ENCODE measurements at places on chromosomes 6 and 20.

DNA sequence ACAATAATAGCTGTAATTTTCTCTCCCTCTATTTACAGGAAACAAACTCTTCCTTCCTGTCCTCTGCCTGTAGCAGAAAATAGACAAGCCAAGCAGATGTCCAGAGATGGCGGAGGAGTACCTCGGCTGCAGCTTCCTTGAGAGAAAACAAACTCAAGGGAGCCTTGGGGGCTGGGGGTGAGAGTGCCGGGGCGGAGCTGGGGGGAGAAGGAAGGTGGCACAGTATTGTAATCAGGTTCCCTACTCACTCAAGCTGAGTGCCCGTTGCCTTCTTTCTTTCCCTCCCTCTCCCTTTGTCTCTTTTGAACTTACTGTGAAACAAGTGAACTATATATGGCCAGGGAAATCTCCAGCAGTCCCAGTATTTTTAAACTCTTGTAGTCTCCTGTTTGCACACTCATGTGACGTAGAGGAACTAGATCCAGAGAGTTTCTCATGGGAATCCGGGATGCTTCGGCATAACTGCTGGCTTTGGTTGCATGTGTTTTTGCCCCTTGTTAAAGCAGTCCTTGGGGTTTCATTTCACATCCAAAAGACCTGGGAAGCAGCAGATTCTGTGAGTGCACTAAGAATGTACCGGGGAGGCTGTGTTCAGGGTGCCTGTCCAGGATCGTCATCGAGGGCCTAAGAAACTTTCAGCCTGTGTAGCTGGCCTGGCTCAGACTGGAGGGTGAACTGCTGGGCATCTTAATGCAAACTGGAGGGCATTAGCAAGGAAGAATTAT lies 44.6 kb upstream of the HDDC2 start:
- DNase-seq: no peak

DNA sequence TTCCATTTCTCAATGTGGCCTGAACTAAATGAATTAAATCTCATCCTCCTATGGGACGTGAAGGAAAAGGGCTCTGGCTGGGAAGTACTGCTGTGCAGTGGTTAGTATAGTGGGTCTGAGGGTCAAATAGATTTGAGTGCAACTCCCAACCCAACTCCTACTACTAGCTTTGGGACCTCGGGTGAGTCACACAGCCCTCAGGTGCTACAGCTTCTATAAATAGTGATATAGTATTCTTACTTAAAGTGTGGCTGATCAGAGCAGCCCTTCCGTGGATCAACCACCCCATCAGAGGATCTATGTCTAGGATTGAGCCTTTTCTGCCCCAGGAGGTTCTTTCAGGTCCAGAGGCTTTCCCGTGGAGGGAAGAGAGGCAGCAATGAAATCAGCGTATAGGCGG lies 904 bp upstream of the UST start:
- no peak for DNase-seq

GRCh38 chr20:58794510-58795180 lies 56.1 kb downstream of the GNAS-AS1 start:
- no peak for DNase-seq

DNA sequence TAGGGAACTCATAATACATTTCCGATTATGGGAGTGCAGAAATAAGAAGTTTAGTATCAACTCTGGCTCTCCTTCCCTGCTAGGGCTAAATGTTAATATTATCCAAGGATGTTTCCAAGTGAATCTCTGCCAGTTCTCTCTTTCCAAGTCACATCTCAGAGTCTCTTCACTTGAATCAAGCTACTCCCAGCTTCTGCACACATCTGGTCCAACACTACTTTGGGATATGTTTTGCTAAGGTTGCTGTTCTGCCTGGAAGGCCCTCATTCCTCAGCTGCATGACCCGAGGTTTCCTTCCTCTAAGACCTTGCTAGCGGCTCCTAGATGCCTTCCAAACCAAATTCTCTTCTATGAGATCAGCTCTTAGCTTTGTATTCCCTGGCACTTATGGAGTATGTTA lies 331.8 kb downstream of the GJA1 start:
- no peak for DNase-seq

- no peak for DNase-seq
Observed at GRCh38 chr20:12957968-12958367, 50.8 kb upstream of the SPTLC3 start.

- DNase-seq: no peak
Observed at GRCh38 chr6:157568702-157569101, 187.7 kb downstream of the ZDHHC14 start.

DNA sequence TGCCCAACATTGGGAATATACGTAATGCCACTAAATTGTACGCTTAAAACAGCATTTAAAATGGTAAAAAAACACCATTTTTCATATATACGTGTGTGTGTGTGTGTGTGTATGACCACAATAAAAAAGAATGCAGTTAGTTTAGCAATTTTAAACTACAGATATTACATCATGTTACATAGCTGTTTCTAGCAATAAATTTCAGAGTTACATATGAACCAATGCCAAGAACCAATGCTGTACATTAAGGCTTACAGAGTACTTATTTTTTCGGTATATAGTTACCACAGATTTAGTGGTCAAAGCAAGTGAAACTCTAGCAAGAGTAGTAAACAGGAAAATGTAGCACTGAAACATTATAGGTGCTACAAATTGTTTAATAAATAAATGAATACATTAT lies 119.3 kb downstream of the PDE10A start:
- no peak for DNase-seq

DNA sequence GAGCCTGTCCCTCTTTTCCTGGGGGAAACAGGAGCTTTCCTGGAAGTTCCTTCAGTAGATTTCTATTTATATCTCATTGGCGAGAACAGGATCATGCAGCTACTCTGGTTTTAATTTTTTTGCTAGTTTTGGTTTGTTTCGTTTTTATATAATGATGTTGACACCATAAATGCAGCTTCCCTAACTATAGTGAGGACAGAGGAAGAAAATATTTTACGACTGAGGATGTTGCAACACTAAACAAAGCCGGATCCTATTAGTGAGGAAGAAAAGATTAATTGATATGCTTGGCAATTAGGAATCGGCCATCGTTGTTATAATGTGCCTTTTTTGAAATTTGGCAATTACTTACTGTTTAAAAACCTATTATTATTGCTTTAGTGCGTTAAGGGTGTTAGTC lies 16.6 kb downstream of the KDM1B start:
- DNase-seq: no peak

GRCh38 chr6:158717341-158718330 lies 67.8 kb downstream of the SYTL3 start:
- DNase-seq: no peak

GRCh38 chr20:2658414-2659354 lies 5.3 kb downstream of the IDH3B start:
- no peak for DNase-seq

DNA sequence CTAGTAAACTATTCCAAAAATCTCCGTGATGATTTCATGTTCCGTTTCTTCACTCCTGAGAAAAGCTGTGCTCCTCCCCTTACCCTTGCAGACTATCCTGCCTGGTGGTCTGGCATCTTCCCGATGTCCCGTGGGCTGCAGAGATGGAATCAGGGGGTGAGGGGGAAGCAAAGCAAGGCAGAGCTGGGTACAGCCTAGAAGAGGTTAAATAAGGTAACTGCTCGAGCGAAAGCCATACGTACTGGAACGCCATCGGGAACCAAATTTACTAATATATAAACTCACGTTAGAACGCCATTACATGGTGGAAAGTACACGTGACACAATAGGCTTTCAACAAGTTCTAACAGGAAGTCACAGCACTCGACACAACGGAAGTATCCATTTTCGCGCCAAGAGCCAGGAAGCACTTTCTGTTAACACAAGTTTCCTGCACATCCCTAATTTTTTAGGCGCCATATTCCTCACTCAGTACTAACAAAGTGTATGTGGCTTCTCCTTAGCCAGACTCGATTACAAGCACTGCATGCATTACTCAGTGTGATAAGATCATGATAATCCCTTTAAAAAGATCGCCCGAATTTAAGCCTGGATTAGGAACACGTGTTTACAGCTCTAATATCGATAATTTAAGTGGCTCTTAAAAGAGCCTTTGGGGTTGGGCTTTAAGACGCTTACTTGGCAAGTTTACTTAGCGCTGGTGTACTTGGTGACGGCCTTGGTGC lies 101.6 kb upstream of the PRSS16 start:
- DNase-seq: peak; percentile 44

DNA sequence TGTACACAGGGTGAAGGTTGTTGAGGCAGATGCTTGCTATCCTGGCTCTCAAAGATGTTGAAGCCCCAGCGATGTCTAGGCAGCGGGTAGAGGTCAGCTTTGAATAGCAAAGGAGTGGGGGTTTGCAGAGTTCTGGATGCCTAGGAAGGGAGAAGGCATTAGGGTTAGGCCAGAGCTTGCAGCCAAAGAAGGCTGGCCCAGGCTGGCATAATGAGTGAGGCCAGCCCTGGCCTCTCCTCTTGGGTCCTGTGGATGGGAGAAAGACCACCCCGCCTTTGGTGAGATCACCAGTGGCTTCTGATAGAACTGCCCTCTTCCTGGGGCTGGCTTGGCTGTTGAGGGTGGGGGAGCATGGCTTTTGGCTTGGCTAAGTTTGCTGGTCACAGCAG lies 406 bp upstream of the WFDC5 start:
- DNase-seq: no peak

DNA sequence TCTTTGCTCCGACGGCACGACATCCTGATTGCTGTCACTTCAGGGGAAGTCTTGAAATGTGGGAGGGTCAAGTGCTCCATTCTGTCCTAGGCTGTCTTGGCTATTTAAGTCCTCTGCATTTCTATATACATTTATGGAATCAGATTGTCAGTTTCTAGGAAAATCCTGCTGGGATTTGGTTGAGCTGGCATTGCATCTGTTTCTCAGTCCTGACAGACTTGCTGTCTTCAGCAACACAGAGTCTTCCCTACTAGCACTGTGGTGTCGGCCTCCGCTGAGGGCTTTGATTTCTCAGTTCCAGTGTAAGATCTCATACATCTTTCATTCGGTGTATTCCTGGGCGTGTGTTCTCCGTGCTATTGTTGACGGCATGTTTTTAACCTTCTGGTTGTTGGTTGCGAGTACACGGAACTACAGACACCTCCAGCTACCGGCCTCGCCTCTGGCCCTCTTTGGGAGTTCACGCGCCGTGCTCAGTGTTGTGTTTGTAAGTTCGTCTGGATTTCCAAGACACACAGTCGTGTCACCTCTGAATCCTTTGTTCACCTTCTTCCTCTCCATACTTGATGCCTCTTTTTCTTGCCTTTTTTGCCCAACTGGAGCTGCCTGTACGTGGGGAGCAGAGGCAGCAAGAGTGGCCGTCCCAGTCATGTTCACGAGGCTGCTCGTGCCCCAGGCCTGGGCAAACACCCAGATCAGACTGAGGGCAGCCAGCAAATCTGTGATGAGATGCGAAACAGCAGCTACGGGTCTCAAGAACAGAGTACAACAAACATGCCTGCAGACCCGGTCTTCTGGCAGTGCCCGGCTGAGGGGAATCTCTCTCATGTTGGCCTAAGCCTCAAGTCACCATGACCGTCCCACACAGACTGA lies 92.8 kb downstream of the TAF4 start:
- no peak for DNase-seq

- no peak for DNase-seq
Observed at GRCh38 chr6:150813993-150814359, 51.5 kb upstream of the MTHFD1L start.

DNA sequence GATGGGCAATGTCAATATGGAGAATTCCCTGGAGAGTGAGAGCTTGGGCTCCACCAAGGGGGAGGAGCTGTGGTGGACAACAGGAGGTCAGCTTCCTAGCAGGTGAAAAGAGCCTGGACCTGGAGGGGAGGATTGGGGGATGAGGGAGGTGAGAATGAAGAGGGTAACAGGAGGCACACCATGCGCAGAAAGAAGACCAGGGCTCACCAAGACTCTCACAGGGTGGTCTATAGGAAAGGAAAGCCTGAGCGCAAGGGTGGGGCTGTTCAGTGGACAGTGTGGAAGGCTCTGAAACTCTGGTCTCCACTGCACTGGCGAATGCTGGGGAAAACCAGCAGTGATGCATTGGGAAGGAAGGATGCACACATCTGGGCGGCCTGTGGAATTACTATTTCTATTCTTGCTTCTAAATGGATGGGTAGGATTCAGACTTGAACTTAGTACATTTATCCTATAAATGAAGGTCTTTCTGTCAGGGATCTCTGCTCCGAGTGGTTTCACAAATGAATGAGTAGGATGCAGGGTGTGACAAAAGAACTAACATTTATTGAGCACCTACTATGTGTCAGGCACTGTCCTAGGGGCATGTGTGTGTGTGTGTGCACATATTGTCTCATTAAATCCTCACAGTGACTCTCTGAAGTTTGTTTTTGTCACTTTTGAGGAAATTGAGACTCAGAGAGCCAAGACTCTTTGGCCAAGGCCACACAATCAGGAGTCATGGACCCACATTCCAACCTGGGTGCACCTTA lies 152.7 kb downstream of the CD83 start:
- DNase-seq: no peak

DNA sequence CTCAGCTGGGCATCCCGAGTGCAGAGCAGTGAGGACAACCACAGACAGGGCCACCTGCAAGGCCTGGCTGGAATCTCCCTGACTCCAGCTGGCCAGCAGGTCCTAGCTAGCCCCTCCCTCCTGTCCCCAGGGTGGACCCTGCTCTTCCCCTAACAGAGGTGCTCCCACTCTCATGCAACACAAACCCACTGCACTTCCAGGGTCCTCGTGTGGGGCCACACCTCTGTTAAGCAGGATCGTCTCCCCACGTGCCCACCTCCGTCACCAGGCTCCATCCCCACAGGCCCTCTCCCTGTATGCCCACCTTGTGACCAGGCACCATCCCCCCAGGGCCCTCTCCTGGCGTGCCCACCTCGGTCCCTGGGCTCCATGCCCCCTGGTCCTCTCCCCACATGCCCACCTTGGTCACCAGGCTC lies 17.3 kb downstream of the TAF4 start:
- DNase-seq: no peak

DNA sequence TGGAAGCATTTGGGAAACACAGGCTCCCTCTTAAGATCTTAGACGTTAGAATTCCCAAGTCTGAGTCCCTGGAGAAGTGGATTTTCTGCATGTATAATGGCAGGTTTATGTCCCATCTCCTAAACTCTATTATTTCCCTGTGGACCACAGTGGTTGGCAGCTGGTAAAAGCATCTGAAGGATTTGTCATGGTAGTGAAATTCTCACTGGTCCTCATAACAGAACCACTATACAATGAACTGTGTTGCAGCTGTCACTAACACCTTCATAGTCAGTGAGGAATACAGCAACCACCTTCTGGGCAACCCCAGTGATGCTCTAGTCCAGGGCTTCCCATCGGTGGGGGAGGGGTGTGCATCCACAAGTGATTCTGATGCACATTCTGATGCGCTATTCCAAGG lies 396.9 kb downstream of the ZFAND3 start:
- no peak for DNase-seq

DNA sequence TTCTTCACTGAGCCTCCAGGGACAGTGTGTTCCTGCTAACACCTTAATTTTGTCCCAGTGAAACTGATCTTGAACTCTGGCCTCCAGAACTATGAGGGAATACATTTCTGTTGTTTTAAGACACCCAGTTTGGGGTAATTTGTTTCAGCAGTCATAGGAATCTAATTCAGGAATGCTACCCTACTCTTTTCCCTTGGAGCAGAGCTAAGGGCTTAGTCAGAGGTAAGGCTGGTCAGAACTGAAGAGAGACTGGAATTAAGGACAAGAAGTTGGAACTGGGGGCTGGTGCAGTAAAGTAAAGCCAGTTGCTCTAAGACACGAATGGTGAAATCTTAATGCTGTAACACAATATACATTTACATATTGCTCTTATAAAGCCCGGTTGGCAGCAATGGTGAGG lies 809.7 kb downstream of the MAFB start:
- no peak for DNase-seq

Measured in effector CD8-positive, alpha-beta T cell (primary cell).